Brain microvascular endothelial cell (primary cell): ENCODE measurements at places on chromosomes 4 and X.
A peak's percentile ranks its signal among the peaks of the same experiment; 100 is the strongest.

DNA sequence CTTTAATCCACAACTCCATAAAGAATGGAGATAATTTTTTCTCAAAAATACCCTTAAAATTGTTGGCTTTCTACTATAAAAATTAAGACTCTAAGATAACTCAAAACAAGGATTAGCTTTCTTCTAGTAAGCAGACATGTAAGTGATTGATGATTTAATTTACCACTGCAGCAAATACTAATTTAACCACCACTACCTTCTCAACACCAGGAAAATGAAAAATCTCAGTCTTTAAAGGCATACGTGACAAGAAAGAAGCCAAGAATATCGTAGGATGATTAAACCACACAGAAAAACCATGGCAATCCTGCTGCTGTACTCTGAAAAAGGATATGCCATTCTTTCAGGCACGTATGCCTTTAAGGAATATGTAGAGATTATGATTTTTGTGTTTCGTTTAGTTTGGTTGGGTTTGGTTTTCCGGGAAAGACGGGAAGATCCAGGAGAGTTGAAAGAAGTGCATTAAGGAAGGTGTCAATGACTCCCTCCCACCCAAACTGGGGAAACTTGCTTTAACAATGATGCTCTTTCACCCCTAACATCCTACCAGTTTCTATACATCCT lies 881 bp downstream of the LRCH2 start:
- DNase-seq: no peak

- peak; percentile 65 for DNase-seq
These were observed 851 bp downstream of the POLR2B start for GRCh38 chr4:56979421-56980072.

DNA sequence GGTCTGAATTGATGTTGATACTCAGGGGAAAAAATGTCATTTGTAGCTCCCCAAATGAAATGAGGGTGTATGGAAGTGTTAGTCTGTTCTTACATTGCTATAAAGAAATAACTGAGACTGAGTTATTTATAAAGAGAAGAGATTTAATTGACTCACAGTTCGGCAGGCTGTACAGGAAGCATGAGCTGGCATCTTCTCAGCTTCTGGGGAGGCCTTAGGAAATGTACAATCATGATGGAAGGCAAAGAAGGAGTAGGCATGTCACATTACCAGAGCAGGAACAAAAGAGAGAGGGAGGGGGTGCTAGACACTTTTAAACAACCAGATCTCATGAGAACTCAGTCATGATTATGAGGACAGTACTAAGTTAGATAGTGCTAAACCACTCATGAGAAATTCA lies 1199.9 kb upstream of the DIAPH2 start:
- DNase-seq: no peak

DNA sequence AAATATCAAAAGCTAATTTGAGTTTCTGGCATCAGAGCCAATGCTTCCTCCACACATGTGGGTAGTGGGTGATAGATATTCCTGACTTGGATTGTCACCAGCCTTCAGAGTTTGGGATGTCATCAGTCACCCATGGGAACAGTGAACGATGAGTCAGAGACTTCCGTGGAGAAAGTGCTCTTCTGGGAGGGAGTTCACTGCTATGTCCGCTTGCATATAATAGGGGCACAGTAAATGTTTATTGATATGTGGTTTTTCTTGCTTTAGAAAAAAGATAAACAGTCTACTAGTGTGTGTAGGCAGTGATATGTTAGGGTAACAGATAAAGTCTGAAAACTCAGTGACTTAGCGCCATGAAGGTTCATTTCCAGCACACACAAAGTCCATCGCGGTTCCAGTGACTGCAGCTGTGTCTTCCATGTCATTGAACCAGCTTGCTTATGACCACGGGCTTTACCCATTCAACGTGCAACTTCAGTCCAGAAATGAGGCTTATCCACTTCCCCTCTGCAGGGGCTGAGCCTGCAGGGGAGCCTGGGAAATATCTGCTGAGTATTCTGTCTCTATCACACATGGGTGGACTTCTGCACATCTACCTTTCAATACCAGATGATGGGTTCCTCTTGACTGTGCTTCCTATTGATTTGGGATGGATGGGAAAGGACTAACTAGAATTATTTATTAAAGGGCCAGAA lies 87.7 kb upstream of the WWC2 start:
- no peak for DNase-seq

GRCh38 chr4:155703486-155704247 lies 37.0 kb downstream of the GUCY1A1 start:
- DNase-seq: no peak

DNA sequence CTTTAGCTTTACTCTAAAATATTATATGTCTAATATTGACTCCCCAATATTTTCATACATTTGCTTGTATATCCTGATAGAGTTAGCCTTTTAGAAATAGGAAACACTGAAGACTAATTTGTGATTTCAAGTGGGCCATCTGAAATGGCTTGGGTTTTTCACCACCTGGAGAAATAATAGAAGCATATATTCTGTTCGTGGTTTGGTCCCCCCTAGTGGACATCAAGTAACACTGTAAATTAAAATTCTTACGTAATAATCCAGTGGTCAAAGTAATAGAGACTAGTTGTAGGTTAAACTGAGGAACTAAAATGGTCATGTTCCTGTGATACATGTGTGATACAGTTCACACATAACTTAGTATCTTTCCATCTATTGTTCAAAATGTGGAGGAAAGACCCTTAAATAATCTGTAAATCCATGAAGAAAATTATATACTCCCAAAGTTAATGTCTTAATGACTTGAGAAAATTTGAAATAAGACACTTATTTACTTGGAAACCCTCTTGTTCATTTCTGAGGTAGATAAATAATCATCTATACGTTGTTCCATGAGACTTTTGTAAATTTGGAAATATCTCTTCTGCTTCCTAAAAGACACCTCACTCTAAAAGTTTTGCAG lies 79.8 kb upstream of the SMARCAD1 start:
- DNase-seq: no peak

DNA sequence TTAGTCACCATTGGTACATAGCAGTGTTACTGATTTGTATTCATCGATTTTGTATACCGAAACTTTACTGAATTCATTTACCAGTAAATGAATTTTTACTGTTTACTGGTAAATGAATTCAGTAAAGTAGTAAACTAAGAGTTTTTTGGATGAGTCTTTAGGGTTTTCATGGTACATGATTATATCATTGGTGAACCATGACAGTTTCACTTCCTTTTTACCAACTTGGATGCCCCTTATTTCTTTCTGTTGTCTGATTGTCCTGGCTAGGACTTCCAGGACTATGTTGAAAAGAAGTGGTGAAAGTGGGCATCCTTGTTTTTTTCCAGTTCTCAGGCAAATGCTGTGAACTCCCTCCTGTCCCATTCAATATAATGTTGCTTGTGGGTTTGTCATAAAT lies 494.9 kb downstream of the GALNTL6 start:
- no peak for DNase-seq

DNA sequence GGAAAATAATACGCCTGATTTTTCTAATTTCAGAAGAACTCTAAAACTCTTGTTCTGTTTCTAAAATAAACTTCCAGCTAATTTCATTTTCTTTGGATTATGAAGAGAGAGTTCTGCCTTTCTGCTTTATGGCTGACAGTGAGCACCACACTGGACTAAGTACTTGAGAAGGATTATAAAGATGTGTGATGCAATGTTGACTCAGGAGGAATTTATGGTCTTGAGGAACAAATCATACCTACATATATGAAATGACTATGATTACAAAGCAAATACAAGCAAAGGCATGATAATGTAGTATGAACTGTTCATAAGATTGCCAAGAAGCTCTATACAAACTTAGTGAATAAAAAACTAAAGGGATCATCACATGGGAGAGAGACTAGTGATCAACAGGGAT lies 13.0 kb upstream of the SLC25A5 start:
- DNase-seq: no peak

GRCh38 chr4:175891851-175892250 lies 79.8 kb upstream of the GPM6A start:
- no peak for DNase-seq

GRCh38 chr4:86848136-86848535 lies 1.0 kb downstream of the SLC10A6 start:
- no peak for DNase-seq

DNA sequence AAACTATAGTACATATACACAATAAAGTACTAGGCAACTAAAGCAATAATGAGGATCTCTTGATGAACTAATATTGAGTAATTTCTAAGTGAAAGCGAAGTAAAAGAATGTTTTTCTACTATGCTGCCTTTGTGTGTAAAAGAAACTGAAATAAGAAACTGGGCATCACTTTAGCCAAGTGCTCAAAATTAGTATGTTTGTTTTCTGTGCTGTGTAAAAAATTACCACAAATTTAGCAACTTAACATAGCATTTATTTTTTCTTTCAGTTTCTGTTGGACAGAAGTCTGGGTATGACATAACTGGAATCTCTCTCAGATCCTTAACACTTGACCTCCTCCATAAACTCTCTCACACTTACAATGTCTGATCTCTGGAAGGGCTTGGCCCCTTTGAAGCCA lies 687.1 kb upstream of the MAGEB2 start:
- DNase-seq: no peak

GRCh38 chrX:38651625-38652601 lies 90.6 kb downstream of the TSPAN7 start:
- DNase-seq: no peak

- DNase-seq: no peak
These were observed 321.6 kb downstream of the PPP3CA start for GRCh38 chr4:101025755-101026154.

- DNase-seq: peak; percentile 1
These were observed 147.7 kb downstream of the RBM46 start for GRCh38 chr4:154928640-154929257.

DNA sequence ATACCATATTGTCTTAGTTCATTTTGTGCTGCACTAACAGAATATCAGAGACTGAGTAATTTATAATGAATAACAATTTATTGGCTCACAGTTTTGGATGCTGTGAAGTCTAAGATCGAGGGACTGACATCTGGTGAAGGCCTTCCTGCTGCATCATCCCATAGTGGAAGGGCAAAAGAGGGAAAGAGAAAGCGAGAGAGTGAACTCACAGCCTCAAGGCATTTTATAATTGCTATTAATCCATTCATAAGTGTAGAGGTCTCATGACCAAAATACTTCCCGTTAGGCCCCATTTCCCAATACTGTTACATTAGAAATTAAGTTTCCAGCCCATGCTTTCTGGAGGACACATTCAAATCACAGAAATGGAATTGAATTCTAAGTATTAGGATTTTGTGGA lies 554.4 kb downstream of the TRAM1L1 start:
- DNase-seq: no peak

GRCh38 chr4:26884486-26884988 lies 23.9 kb downstream of the STIM2 start:
- DNase-seq: no peak

DNA sequence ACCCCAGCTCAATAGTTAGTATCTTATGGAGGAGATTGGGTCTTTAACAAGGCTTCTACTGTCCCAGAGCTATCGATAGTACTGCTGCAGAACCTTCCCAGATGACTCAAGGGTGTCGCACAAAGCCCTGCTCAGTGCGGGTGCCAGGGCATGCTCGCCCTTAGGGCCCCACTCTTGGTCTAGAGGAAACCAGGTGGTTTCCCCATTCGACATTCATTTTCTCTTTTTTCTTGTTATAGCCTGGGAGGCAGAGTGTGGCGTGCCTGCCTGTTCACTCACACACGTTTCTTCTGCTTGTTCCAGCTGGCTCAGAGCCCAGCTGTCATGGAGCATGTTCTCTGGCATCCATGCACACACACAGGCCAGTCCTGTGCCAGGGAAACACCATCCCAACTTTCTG lies 144.5 kb downstream of the SMIM20 start:
- DNase-seq: no peak

DNA sequence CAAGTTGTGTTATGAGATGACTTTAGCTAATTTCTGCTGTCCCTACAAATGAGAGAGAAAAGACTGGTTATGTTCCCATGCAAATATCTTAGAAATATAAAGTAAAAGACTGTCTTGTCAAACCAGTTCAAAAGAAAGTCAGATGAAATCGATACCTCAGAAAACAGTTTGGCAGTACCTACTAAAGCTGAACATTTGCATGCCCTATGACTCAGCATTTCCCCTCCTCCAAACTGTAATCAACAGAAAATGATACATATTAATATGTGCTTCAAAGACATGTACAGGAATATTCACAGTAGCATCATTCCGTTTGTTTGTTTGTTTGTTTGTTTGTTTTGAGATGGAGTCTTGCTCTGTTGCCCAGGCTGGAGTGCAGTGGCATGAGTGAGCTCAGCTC lies 90.3 kb downstream of the ARX start:
- DNase-seq: no peak

DNA sequence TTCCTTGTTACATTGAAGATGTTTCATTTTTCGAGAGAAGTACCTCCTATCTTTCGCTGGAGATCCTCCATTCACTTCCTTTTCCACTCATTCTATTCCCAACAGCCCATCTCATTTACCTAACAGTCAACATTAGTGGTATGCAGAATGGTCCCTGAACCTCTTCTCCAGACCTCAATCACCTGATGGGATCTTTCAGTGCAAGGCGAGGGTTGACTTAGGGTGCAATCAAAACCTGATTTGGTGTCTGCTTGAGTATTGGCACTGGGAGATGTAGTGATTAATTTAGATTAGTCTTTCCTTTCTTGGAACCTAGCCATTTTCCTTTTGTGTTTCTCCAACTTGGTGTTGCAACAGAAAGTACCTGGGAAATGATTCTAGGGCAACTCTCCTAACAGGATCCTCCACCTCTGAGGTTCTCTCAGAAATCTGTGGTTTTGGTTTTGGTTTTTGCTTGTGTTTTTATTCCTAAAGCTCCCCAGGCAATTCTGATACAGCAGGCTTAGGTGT lies 18.4 kb downstream of the DDX3X start:
- no peak for DNase-seq

GRCh38 chr4:38503689-38504395 lies 160.2 kb upstream of the KLF3 start:
- no peak for DNase-seq

DNA sequence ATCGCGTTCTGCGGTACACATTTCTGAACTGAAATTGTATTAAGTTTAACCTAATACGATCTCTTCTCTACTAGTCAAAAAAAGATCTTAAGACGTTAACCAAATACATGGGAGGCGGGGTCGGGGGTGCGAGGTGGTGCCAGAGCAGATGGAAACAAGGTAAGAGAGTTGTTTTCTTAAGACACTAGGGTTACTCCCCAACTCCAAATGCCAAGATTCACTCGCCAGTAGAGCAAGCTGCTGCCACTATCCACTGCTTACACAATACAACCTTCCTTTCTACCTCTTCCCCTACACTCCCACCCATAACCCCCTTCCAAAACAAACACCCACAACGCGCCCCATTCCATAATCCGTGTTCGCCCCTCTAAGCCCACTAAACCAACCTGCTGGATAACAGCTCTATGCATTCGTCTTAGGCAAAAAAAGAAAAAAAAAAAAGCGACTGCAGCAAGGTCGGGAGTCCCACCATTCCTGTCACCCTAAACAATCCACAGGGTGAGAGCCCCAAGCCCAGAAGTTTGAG lies 1.3 kb downstream of the LCORL start:
- DNase-seq: no peak

DNA sequence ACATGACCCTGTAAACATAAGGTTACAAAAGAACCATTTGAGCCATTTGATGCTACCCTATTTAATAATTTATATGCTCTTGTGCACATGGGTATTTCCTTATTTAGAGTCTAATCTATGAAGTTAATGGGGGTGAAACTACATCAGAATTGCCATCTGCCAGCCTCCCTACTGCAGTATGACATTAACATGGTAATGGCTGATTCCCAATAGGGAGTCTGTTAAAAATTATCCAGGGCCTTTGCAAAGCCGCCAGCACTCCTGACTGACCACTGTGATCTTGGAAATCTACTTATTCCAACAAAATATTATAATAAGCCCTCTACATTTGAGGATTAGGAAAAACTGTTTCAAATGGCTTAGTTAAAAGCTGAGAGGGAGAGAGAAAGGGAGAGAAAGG lies 153.7 kb downstream of the CLCN4 start:
- no peak for DNase-seq

- DNase-seq: no peak
These were observed 137.8 kb downstream of the GUCY2F start for GRCh38 chrX:109344101-109344500.
